ENCODE measurements at places on chromosomes 7 and 10.
A peak's percentile ranks its signal among the peaks of the same experiment; 100 is the strongest.

- DNase-seq: no peak
Measured at GRCh38 chr7:115417662-115418061, 495.8 kb downstream of the MDFIC start.

GRCh38 chr7:45236666-45237065, 79.1 kb downstream of the RAMP3 start:
- no peak for DNase-seq

- no peak for DNase-seq
Measured at GRCh38 chr10:52637592-52637991, 135.0 kb downstream of the MBL2 start.

- no peak for DNase-seq
Measured at GRCh38 chr7:15853832-15854470, 167.5 kb upstream of the MEOX2 start.

- DNase-seq: no peak
Measured at GRCh38 chr10:10368951-10369576, 648.6 kb upstream of the CELF2 start.

- peak; percentile 58 for DNase-seq
Measured at GRCh38 chr10:101018600-101019439, 12.1 kb downstream of the PDZD7 start.

All from stimulated activated CD8-positive, alpha-beta memory T cell treated with anti-CD3 and anti-CD28 coated beads, Interleukin-7, amount 100 ng/mL, for 4 hours (primary cell).